ENCODE measurements at places on chromosomes 2 and 18.

DNA sequence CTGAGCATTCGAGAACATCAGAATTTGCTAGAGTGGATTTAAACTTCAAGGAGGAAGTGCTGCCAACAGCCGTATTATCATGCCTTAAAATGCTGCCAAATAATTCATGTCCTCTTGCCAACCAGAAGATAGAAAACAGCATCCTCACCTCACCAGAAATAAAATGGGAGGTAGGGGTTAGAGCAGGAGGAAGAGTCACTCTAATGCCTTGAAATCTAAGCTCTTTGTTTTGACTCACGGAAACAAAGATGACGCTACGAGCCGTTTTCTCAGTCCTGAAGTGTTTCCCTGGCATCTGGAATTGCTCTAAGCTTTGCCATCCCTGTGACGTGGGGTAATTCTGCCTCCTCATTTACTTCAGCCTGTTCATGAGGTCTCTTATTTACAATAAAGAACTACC, 97.1 kb downstream of the PRPF40A start:
- no peak for DNase-seq

- DNase-seq, result no peak
Measured at GRCh38 chr2:236503583-236503982, 66.0 kb upstream of the ACKR3 start.

GRCh38 chr2:196230061-196230854, 58.9 kb upstream of the STK17B start:
- no peak for DNase-seq

GRCh38 chr2:219228041-219228910, 1.2 kb downstream of the ATG9A start:
- DNase-seq, result peak; percentile 18

DNA sequence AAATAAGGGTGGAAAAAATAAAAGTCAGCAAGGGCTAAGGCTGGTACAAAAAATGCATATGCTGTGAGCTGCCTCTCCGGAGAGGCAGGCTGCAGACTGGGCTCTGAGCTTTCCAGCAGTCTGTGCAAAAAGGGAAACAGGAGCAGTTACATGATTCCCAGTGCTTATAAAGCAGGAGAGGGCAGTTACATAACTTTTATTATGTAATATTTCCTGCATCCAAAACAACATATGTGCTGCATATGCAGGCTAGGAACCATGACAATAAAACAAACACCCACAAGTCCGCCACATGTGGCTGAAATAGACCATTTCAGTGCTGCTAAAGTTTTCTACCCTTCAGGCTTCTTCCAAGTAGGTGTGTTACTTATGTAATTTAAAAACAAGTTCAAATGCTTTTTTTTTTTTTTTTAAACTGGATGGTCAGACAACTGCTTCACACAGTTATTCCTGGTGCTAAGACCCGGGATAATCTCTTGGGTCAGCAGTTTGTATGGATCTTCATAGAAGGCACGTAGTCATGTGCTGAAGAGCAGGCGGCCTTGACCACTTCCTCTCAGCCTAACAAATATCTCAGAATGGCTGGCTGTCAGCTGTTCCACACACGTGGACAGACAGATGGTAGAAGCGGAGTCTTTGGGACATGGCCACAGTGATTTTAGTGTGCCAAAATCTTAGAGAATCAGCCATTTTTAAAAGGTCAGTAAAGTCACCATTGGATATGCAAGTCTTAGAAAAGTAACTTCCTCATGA, 43.5 kb downstream of the ARMC9 start:
- DNase-seq, result peak; percentile 41

DNA sequence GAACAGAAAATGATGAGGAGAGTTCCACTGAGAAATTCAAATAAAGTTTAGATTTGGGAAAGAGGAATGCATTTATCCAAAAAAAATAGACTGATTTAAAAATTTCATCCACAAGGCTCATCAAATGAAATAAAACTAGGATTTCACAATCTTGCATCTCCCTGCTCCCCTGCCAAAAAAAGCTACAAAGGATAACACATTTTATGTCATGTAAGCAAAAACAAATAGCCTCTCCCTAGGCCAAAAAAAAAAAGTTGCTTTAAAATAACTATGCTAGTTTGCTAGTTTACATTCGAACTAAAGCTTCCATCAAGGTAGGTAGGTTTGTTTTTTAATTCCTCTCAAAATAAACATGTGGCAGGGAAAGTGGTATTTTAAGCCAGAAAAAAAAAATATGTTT, 465.5 kb upstream of the ID2 start:
- DNase-seq, result no peak

- no peak for DNase-seq
Measured at GRCh38 chr2:236291911-236292310, 27.7 kb upstream of the ASB18 start.

DNA sequence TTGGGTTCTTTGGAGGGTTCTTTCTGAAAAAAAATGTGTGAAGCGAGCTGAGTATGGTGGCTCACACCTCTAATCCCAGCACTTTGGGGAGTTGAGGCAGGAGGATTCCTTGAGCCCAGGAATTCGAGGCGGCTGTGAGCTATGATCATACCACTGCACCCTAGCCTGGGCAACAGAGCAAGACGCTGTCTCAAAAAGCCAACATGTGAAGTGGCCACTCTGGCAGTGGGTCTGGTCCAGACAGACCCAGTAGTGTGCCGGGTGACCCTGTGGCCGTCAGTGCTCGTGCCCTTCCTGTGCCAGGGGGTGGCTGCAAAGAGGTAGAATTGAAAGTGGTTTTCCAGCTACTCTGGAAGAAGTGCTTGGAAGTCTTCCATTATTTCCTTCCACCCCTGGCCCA, 11.6 kb downstream of the KLF11 start:
- DNase-seq, result no peak

DNA sequence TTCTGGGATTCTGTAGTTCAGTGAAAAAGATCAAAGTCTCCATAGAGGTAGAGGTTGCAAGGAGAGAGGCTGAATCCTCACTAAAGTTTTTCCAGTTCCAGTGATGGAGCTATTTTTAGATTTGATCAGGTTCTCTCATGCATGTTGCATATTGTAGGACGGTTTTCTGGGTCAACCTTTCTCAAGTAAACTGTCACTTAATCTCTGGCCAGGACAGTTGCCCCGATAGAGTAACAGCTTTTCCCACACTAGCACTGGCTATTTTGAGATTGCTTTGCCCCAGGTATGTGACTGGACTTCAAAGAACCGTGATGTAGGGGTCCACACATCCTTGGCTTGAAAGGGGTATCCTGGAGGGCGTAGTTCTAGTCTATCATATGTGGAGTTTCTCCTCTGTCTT, 101.2 kb upstream of the MSH2 start:
- DNase-seq, result no peak

DNA sequence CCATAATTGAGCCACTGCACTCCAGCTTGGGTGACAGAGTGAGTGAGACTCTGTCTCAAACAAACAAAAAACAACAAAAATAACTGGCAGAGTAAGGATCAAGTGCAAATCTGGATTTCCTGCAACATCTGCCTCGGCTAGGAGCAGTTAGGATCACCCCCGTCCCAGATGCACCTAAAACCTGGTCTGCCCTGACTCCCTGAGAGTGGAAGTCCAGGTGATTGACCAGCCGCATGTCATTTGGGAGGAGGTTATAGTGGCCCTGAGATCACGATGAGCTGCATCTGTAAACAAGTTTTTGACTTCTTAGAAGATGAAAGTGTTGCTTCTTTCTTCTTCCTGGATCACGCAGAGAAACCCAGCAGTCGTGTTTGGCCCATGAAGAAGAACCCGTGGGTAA, 5.0 kb upstream of the ESPNL start:
- no peak for DNase-seq

DNA sequence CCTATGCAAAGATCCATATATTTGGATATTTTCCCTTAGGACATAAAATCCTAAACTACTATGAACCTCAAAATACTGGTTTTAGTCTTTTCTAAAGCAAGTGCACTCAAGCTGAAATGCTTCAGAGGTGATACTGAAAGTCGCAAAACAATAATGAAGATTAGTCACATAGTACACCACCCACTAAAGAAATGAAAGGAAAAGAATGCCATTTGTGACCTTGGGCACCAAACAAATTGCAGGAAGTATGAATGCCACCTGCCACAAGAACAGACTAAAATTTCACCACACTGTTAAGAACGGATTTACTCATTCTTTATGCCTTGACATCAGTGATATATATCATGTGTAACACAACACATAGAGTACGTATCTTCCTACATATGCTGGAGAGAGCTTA, 161.5 kb downstream of the ZNF521 start:
- no peak for DNase-seq

DNA sequence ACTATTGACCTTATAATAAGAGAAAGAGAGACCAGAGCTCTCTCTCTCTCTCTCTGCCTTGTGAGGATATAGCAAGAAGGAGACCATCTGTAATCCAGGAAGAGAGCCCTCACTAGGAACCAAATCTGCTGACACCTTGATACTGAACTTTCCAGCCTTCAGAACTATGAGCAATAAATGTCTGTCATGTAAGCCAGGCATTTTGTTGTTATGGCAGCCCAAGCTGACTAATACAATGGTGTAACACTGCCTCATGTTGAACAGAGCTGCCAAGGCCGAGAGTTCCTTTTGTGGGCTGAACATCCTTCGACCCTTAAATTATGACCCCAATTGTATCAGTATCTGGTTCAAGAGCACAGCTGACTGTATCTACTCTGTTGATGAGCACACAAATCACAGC, 108.0 kb downstream of the LRRC30 start:
- no peak for DNase-seq

GRCh38 chr18:39969803-39970494, 1985.1 kb upstream of the PIK3C3 start:
- DNase-seq, result no peak

DNA sequence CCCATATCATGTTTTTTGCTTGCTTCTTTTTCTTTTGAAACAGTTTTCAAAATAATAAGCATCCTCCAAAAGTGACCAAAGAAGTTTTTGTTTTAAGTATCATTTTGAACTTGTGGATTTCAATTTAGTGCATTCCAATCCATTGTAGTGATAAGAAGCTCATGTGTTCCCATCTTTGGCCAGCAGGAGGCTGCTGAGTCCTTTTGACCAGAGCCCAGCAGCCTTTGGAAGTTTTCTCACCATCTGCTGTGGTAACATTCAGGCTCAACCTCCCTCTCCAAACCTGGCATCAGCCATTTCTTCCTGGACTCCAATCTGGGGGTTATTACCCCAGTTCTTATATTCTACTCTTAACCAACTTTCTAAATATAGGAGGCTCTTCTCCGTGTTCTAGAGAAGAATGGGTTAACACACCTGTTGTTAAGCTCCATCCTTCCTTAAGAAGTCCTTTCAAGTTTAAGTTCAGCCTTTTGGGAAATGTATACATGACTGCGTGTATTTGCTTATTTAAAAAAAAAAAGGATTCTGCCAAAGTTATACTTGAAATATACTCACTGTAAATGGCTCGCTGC, 39.0 kb upstream of the MAL start:
- DNase-seq, result no peak

GRCh38 chr2:217585362-217585761, 417.4 kb downstream of the TNS1 start:
- no peak for DNase-seq

DNA sequence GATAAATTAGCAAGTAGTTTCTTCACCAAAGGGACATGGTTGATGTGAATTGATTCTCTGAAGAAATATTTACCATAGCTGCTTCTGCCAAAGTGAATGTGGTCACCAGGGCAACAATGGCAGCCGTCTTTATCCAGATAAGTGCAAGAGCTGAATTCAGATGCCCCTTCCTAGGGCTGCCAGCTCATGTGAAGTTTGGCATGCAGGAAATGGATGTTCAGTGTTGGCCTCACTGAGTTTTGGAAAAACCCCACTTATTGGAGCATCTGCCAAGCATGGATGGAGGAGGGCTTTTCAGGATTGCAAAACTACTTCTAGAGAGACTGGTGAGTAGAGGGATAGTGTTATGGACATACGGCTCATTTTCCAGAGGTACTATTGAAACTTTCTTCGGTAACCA, 80.8 kb downstream of the FMNL2 start:
- DNase-seq, result no peak

- DNase-seq, result peak; percentile 65
Measured at GRCh38 chr18:10353791-10354190, 100.6 kb upstream of the APCDD1 start.

DNA sequence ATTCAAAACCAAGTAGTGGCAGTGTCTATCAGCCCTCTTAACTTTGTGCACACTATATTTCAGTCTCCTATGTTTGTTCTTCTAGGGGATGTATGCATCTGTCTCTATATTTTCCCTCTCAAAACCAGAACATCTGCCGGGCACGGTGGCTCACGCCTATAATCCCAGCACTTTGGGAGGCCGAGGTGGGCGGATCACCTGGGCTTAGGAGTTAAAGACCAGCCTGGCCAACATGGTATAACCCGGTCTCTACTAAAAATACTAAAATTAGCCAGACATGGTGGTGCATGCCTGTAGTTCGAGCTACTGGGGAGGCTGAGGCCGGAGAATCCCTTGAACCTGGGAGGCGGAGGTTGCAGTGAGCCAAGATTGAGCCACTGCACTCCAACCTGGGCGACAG, 9.9 kb upstream of the GAREM2 start:
- no peak for DNase-seq

DNA sequence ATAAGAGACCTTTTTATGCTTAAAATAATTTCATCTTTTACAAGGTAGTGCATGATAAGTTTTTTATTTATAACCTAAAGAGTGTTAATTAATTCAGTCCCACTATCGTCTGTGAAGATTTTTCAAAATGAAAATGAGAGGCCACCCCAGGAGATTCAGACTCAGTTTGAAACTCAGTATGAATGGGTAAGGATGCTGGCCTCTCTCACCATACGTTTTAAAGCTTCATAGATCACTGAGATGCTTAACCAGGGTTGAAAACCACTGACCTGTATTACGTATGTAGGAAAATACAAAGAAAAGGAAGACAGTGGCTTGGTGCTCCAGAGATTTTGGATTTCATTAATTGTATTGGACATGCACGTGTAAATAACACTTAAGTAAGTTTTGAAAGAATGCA, 278.7 kb downstream of the FSIP2 start:
- no peak for DNase-seq

DNA sequence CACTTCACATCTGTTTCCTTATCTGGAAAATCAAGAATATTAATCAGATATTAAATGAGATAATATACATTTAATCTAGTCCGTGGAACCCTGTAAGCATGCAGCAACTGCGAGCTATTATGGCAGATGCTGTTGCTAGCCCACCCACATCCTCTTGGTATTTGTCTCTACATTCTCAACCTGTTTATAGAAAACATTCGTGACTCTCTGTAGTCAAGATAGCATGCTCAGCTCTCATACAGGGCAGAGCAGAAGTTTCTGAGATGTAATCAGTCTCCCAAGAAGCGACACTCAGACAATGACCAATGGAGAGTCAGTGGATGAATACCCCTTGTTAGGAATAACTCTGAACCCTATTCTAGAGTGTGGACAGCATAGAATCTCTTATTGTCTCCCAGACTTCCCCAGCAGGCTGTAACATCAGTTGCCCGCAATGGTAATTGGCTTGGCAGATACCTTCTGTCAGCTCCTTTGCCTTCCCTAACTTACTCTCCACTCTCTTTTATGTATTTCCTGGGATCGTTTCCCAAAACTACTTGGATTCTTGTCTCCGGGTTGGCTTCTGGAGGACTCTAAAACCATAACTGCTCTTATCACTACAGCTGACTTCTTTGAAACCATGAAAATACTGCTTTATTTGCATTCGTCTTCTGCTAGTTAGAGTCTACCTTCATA, 400.7 kb upstream of the TNP1 start:
- DNase-seq, result no peak

- peak; percentile 18 for DNase-seq
Measured at GRCh38 chr2:170394641-170395387, 216.9 kb downstream of the MYO3B start.

Measured in mesenchymal stem cell (in vitro differentiated cells and primary cell).